ENCODE measurements at places on chromosomes 1 and 21.

DNA sequence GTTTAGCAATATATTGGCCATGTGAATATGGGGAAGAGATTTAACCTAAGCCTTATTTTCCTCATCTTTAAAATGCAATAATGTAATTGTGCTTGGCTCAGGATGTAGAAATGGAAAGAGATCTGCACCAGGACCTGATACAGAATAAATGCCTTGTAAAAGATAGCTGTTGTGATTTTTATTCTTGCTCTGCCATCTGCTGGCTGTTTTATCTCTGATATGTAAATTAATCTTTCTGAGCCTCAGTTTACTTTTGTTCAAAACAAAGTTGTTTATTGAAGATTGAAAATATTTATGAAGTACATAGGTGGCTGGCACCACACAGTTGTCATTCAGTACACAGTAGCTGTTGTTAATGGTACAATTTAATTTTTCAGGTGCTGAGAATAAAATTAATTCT lies 21.9 kb downstream of the ZYG11B start:
- no peak for DNase-seq

GRCh38 chr1:25587290-25587689 lies 29.3 kb upstream of the MAN1C1 start:
- no peak for DNase-seq

DNA sequence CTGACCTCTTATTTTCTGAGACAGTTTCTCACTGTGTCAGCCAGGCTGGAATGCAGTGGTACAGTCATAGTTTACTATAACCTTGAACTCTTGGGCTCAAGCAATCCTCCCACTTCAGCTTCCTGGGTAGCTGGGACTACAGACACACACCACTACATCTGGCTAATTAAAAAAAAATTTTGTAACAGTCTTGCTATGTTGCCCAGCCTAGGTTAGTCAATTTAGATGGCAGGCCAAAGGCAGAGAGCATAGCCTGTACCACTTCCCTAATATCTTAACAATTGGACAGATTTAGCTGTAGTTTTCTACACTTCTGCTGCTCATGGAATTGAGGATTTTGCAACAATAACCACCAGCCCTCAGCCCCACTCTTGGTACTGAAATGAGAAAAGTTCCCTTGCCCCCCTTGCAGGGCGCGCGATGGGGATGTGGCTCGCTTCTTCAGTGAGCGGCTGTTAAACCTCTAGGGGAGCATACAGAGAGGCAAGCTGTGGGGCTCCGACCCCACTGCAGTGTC lies 34.9 kb upstream of the PTGFRN start:
- no peak for DNase-seq

- no peak for DNase-seq
Measured at GRCh38 chr1:28266920-28267322, 7.6 kb downstream of the SESN2 start.

GRCh38 chr1:89912073-89912472 lies 82.8 kb upstream of the ZNF326 start:
- DNase-seq, result no peak

- no peak for DNase-seq
Measured at GRCh38 chr1:62908168-62908695, 124.3 kb downstream of the ATG4C start.

GRCh38 chr1:152645146-152645545 lies 18.0 kb upstream of the LCE2D start:
- no peak for DNase-seq

GRCh38 chr1:212415107-212415841 lies 588 bp upstream of the PACC1 start:
- DNase-seq, result no peak

GRCh38 chr21:28487455-28488070 lies 505.1 kb downstream of the LTN1 start:
- DNase-seq, result peak; percentile 43

DNA sequence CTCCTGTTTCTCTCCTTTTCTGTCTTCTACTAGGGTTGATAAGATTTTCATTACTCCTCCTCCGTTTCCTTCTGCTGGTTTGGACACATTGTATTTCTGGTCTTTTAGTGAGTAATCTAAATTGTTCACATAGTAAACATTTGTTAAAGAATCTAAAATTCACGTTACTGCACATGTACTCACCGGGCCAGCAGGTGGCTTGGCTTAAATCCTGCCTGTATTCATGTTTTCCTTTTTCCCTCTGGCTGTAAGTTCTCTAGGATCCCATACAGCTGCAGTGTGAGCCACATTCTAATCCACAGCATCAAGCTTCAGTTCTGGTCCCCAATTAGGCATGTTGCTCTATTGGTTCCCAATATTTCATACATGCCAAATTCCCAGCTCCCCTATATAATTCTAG lies 958.3 kb downstream of the ADGRL2 start:
- DNase-seq, result no peak

GRCh38 chr1:56399326-56399725 lies 180.0 kb downstream of the PLPP3 start:
- no peak for DNase-seq

DNA sequence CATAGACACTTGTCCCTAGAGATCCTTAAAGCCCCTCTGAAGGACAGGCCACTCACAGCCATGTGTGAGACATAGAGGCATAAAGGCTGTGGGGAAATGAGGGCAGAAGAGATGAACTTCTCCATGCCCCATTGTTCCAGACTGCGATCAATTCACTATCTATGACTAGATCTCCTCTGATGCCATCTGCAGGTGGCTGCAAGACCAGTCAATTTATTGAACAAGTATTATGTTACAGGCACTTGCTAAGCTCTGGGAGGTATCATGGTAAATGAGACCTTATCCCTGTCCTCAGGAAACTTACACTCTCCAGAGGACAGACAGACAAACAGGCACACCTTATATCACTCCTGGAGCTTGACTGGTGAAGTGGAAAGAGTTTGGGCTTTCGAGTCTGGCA lies 22.9 kb downstream of the UBIAD1 start:
- no peak for DNase-seq

GRCh38 chr1:209335178-209335577 lies 248.3 kb upstream of the CAMK1G start:
- DNase-seq, result no peak

DNA sequence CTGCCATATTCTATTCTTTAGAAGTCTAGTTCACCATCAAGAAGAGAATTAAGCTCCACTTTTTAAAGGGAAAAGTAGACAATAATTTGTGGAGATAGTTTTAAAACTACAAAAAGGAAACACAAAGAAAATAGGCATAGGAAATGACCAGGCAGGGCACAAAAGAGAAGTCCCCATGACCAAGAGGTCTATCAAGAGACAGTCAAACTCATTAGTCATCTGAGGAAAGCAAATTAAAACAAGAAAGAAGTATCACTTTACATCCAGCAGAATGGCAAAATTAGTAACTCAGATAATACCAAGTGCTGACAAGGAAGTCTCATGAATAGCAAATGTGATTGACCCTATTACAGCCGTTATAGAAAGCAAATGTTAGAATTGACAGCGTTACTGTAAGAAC lies 243.7 kb upstream of the SNX7 start:
- no peak for DNase-seq

- DNase-seq, result no peak
Measured at GRCh38 chr21:45383615-45384201, 21.3 kb upstream of the COL18A1 start.

- DNase-seq, result no peak
Measured at GRCh38 chr21:45910548-45911221, 70.9 kb upstream of the COL6A1 start.

DNA sequence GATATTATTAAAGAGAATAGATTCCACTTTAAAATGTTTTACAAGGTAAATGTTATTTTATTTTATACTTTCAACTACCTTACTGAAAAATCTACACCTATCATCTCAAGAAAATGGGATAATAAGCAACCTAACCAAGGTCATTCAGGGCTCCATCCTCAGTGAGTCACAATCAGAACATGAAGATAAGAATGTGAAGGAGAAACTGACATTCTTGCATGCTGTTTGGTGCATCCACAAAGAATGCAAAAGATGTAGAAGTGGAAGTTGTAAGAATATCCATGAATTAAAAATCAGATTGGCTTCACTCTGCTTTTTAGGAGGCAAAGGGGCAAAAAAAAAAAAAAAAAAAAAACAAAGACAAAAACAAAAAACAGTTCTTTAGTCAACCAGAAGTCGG lies 6.5 kb downstream of the WARS2 start:
- no peak for DNase-seq

GRCh38 chr1:27940297-27940696 lies 5.5 kb downstream of the SMPDL3B start:
- no peak for DNase-seq

DNA sequence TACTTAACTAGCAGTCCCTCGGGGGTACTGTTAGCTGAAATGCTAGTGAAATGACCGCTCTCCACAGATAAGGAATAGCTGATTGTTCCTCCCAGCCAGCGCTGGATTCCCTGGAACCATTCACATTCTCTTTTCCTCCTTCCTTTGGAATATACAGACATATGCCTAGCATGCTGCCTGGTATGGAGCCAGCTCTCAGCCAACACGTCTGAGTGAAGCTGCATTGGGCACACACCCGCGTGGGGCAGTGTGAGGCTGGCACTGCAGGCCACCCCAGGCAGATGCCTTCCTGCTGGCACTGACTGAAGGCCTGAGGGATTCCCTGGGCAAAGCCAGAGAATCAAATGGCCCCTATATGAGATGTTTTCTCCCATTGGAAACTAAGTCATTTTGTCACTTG lies 66.7 kb downstream of the TLR5 start:
- DNase-seq, result no peak

- DNase-seq, result no peak
Measured at GRCh38 chr1:68180441-68181164, 51.7 kb downstream of the WLS start.
